C1 segment of cervical spinal cord (tissue), 14 donors: ENCODE measurements at places on chromosomes 6 and 20.

DNA sequence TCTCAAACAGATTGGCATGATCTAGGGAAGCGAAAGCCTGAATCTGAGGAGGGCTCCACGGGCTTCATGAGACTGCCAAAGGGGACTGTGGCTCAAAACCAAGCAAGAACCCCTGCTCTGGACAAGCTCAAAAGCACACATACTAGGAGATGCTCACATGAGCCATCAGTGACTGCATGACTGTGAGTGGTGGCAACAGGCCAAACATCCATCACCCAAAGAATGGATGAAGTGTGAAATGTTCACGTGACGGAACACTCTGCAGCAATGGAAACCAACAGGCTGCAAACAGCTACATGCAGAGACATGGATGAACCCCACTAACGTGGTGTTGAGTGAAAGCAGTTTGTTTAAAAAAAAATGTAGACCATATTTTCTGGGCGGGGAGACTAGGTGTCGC lies 136.3 kb downstream of the PREX1 start:
- DNase-seq, result no peak

DNA sequence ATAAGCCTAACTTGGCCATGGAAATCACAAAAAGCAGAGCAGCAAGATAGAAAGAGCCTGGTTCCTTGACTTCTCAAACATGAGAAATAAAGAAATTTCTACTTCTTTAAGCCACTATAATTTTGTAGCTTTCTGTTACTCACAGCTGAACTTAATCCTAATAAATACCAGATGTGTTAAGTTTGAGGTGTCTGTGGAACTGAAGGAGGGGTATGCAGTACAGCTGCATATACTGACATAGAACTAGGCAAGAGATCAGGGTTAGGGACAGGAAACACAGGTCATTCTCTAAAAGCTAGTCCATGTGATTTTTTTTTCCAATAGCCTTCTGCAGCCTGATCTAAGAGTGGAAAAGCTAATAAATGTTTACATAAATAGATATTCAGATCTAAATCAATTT lies 123.9 kb downstream of the COL12A1 start:
- no peak for DNase-seq

GRCh38 chr6:156131221-156131903 lies 645.8 kb upstream of the ARID1B start:
- DNase-seq, result no peak

- DNase-seq, result no peak
These were observed 12.4 kb upstream of the MAK start for GRCh38 chr6:10850728-10851127.

GRCh38 chr6:32244270-32244669 lies 20.4 kb upstream of the NOTCH4 start:
- no peak for DNase-seq

- DNase-seq, result no peak
These were observed 1053.4 kb upstream of the CITED2 start for GRCh38 chr6:140427842-140428241.

DNA sequence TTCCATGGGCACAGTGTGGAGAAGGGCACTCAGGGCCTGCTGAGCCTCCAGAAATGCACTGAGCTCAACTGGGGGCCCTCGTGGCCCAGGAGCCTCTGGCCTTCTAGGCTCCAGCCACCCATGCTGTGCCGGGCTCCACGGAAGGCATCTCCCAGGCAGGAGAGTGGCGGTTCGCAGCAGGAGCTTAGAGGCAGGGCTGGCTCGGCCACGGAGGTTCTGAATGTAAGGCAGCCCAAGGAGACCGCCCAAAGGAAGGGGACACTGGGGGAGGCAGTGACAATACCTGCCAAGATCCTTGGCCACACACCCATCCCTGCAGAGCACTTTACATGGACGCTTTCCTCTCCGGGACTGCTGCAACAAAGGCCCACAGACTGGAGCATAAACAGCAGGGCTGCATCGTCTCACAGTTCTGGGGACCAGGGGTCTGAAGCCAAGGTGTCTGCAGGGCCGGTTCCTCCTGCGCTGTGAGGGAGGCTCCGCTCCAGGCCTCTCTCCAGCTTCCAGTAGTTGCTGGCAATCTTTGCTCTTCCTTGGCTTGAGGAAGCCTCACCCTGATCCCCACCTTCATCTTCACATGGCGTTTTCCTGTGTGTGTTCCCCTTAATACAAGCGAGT lies 128.2 kb upstream of the CDH4 start:
- no peak for DNase-seq

- no peak for DNase-seq
These were observed 21.1 kb downstream of the TRIM26 start for GRCh38 chr6:30192076-30192475.

GRCh38 chr20:6055981-6056569 lies 2.2 kb upstream of the LRRN4 start:
- DNase-seq, result no peak

- no peak for DNase-seq
These were observed 17.4 kb upstream of the AVP start for GRCh38 chr20:3101737-3102574.

DNA sequence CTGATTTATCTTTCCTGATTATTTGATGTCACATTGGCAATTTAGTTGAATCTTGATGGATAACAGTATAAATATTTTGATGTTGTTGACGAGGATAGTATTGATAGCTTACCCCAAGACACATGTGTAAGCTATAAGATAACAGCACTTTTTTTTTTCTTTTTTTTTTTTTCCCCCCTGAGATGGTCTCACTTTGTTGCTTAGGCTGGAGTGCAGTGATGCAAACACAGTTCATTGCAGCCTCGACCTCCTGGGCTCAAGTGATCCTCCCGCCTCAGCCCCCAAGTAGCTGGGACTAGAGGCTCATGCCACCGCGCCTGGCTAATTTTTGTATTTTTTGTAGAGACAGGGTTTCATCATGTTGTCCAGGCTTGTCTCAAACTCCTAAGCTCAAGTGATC lies 21.8 kb downstream of the MYO6 start:
- DNase-seq, result no peak

GRCh38 chr20:44938637-44939036 lies 21.6 kb downstream of the TOMM34 start:
- DNase-seq, result no peak

DNA sequence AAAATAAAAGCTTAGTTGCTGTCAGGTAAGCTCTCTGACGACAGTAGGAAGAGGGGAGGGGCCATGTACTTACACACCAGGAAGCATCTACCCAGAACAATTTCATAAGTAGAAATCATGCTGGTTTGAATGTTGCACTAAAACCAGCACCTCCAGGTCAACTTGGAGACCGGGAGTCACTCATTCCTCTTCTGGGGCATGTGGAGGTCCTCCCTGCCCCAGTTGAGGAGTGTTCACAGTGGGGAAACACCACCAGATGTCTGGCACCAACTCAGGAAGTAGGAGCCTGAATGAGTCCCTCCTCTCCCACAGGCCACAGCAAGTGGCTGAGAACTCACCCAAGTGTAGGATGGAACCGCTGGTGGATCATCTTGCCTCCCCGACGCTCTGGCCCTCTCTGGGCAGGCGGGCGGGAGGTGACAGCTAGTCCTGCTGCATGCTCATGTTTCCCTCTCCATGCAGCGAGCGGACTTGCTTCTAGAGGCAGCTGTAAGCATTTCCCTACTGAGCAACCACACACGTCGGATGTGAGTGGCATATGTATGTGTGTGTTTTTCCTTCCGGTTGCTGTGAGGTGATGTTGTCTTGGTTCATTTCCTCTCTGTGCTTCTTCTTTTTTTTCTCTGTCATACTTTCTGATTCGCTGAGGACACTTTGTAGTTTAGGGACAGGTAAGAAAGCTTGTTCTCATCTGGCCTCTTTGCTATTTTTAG lies 149.5 kb upstream of the NEDD9 start:
- DNase-seq, result no peak
